Stomach (tissue), 19 donors: ENCODE measurements at places on chromosomes 5 and 9. TPM values are rescaled to one million over a fixed set of nuclear protein-coding genes. Genes with fewer than 3 reads are reported as not detected.

Gene CCDC192
- polyA plus RNA-seq = not detected

Gene ZNF300
- polyA plus RNA-seq = 1.4 TPM

Gene DPM2
- polyA plus RNA-seq = 38.0 TPM

Gene KLF4
- polyA plus RNA-seq = 18.2 TPM

Gene FYB1
- 2.4 TPM for polyA plus RNA-seq

Gene TYRP1
- polyA plus RNA-seq = 4.7 TPM

Gene PAPPA
- polyA plus RNA-seq = 1.2 TPM

Gene PHF24
- 0.06 TPM for polyA plus RNA-seq

Gene C6
- 0.45 TPM for polyA plus RNA-seq

Gene TLR4
- polyA plus RNA-seq = 0.85 TPM

Gene INVS
- polyA plus RNA-seq = 3.1 TPM

Gene PCA3
- not detected for polyA plus RNA-seq

Gene CD274
- polyA plus RNA-seq = 0.62 TPM

Gene GAS1
- polyA plus RNA-seq = 0.87 TPM

Gene PTGS1
- 19.4 TPM for polyA plus RNA-seq

Gene PRLR
- polyA plus RNA-seq = 0.92 TPM

Gene DMGDH
- 0.38 TPM for polyA plus RNA-seq

Gene INSYN2B
- 0.19 TPM for polyA plus RNA-seq

Gene FBXO4
- 9.2 TPM for polyA plus RNA-seq

Gene EFNA5
- 2.0 TPM for polyA plus RNA-seq

Gene PSMB7
- polyA plus RNA-seq = 184 TPM

Gene NR2F1
- polyA plus RNA-seq = 24.3 TPM

Gene RAD23B
- polyA plus RNA-seq = 50.7 TPM

Gene MTREX
- 13.6 TPM for polyA plus RNA-seq

Gene TSLP
- 3.5 TPM for polyA plus RNA-seq
